ENCODE measurements at places on chromosomes 2 and 18.

DNA sequence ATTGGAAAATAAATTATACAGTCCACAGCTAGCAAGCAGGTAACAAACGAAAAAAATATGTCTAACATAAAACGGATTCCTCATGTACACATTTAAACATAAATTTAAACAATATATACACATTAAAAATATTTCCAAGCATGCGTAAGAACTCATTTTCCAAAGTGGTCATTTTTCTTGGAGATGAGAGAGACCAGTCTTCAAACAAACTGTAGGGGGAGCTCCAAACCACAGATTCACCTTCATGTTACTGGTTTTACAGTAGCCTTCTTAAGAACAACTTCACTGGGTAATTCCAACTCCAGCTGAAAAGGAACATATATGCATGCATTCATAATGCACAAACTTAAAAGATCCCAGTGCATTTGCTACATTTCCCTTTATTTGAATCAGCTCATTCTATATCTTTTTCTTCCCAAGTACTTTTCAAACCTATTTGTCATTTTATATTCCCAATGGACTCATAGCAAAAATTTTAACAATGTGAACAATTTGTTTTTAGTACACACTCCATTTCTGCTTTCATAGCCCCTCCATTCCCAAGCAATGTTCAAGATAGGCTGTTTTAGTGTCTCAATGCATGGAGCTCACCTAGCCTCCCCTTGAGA is 4.7 kb upstream of the STAMBP start:
- peak; percentile 96 for DNase-seq

- DNase-seq: peak; percentile 60
These were observed 55.3 kb downstream of the OSBPL1A start for GRCh38 chr18:24342347-24342746.

DNA sequence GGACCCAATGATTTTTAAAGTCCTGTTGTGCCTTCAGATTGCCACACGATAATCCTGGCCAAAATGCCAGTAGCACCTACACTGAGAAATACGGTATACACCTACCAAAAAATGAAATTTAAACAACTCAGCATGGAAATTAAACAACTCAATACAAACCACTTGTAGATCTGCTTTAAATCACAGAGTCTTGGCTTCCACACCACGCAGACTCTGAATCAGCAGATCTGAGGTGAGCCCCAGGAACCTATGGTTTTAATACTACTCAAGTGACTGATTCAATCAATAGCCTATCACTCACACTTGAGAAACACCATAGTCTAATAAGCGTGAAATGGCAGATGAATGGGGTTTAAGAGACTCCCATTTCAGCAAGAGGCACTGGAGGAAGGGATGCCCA is 46.9 kb downstream of the MAP4K3 start:
- no peak for DNase-seq

DNA sequence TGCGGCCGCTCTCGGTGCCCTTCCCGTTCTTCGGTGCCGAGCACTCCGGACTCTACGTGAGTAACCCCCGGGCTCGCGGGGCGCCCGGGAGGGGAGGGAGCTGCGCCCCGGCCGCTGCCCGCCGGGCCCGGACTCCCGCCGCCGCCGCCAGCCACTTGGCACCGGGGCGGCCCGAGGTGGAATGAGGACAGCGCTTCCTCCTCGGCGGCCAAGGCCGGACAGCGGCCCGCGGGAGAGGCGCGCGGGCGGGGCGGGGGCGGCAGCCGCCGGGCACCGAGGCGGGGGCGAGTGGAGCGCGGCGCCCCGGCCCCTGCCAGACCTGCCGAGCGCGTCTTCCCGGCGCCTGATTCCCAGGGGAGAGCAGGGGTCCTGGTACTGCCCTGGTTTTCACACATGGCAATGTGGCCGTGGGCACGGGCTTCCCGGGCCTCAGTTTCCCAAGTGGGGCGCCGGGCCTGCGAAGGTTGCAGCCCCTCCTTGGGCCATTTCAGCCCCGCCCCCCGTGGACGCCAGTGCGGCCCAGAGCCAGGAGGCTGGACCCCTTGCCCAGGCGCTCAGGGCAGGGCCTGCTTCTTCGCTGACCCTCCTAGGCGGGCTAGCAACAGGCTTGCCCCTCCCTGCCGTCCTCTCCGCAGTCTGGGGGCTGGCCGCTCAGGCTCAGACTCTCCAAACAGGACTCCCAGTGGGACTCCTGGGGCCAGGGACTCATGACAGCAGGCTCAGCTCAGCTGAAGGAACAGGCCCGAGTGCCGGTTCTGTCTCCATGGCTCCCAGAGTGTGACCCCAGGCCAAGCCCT is 775 bp downstream of the SNED1 start:
- DNase-seq: no peak

DNA sequence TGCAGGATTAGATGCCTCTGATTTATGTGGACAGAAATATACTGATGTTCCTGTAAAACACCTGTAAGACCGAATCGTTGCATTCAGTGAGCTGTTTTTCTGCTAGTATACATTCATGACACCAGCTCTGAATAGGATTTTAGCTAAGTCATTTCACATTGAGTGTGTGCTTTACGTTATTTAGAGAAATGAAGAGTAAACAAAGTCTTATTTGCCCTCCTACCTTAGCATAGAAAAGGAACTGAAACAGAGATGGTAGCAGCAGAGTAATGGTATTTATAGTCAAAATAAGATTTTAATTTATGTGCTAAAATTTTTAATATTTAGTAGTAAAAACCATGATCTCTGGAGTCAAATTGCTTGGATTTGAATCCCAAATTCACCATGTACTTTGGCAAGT is 168.0 kb downstream of the CERS6 start:
- DNase-seq: no peak

Data from choroid plexus epithelial cell (primary cell).